Renal cortical epithelial cell (primary cell): ENCODE measurements at places on chromosomes 1 and 21.
A peak's percentile ranks its signal among the peaks of the same experiment; 100 is the strongest.

DNA sequence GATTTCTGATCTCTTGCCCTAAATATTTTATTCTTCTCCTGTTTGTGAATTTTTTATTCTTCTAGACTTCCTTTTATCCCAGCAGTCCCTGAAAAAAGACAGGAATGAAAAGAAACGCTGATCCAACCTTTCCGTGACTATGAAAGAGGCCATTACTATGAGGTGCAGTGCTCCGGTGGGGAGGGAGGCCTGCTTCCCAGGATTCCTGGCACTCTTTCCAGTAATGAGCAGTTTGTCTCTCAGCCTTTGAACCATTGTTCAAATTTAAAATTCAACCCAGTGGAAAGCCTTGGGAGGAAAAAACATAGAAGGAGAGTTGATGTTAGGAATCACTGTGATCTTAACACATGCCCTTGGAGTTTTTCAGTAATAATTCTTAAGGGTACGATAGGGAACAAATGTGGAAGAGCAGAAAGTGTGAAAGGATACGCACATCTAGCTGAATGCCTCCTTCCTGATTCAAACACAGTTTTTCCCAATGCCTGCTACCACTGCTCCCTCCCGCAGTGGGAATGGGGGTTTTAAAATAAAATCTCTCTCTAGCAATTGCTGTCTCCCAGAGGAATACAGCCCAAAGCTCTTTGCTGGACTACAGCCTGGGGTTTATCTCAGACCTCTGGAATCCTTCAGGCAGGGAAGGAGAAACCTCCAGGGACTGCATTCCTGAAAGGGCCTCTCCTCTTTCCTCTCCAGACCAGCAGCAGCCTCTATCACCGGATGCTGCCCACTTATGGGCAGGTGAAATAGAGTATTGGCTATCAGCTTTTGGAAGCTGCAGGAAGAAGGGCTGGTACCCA, 6.1 kb downstream of the IER5 start:
- no peak for DNase-seq

DNA sequence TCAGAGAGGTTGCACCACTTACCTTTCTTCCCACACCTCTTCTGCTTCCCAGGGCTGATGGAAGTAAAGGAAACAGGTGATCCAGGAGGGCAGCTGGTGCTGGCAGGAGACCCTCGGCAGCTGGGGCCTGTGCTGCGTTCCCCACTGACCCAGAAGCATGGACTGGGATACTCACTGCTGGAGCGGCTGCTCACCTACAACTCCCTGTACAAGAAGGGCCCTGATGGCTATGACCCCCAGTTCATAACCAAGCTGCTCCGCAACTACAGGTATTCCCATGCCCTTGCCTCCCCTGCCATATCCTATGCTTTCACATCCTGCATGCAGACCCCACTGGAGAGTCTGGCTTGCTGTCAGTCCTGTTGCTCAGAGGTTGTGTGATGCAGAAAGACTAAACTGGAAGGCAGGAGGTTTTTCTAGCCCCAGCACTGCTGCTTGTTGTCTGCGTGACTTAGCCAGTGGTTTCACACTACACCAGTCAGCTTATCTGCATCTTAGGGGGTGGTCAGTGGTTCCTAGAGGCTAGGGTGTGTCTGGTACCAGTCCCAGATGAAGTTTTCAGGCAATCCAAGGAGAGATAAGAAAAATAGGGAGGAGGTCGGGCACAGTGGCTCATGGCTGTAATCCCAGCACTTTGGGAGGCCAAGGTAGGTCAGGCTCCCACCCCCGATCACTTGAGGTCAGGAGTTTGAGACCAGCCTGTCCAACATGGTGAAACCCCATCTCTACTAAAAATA, 10.2 kb downstream of the RHOC start:
- DNase-seq = no peak

DNA sequence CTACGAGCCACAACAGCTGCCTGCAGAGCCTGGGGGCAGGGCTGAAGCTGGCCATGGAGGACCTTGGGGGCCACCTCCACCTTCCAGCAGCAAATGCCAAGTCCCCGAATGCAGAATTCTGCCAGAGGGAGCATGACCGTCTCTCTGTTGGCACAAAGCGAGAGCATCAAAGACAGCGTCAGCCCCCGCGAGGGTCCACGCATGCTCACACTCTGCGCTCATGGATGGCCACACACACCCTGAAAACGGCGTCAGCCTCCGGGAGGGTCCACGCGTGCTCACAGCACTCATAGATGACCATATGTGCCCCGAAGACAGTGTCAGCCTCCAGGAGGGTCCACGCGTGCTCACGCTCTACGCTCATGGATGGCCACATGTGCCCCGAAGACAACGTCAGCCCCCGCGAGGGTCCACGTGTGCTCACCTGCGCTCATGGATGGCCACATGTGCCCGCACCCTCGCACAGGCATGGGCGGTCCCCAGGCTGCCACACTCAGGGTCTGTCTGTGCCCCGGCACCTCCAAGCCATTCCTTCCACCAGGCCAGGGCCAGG, 46.5 kb downstream of the MORN1 start:
- DNase-seq = no peak

- no peak for DNase-seq
These were observed 19.9 kb upstream of the DISC1 start for GRCh38 chr1:231606712-231607111.

GRCh38 chr1:240985081-240985480, 371.9 kb downstream of the RGS7 start:
- DNase-seq = no peak

DNA sequence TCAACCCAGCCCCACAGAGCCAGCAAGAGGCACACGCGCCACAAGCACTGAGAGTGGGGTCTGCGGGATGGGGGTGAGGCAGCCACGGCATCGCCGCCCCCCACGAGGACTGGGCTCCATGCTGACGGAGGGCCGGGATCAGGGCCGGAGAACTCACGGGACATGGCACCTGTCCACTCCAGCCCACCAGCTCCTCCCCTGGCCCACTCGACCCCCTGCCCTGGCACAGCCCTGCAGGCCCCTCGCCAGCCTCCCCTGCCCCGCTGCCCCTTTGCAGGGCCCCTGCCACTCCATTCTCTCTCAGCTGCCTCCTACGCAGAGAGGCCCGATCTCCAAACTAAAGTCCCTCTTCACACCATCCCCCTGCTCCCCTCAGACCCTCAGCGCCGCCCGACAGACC, 134.0 kb downstream of the NPHP4 start:
- DNase-seq = no peak

- DNase-seq = no peak
These were observed 50.1 kb downstream of the GDAP2 start for GRCh38 chr1:117879284-117879683.

GRCh38 chr21:34762786-34763185, 94.0 kb downstream of the CLIC6 start:
- peak; percentile 79 for DNase-seq

DNA sequence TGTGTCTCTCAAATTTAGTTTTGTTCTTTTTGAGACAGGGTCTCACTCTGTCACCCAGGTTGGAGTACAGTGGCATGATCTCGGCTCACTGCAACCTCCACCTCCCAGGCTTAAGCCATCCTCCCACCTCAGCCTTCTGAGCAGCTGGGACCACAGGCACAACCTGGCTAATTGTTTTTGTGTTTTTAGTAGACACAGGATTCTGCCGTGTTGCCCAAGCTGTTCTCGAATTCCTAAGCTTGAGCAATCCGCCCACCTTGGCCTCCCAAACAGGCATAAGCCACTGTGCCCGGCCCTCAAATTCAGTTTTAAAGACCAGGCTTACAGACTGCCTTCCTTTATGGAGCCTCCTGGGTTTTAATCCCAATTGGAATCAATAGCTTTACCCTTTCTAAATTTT, 83.7 kb upstream of the SELENON start:
- no peak for DNase-seq

- no peak for DNase-seq
These were observed 538.8 kb downstream of the LRRIQ3 start for GRCh38 chr1:73659136-73659535.

DNA sequence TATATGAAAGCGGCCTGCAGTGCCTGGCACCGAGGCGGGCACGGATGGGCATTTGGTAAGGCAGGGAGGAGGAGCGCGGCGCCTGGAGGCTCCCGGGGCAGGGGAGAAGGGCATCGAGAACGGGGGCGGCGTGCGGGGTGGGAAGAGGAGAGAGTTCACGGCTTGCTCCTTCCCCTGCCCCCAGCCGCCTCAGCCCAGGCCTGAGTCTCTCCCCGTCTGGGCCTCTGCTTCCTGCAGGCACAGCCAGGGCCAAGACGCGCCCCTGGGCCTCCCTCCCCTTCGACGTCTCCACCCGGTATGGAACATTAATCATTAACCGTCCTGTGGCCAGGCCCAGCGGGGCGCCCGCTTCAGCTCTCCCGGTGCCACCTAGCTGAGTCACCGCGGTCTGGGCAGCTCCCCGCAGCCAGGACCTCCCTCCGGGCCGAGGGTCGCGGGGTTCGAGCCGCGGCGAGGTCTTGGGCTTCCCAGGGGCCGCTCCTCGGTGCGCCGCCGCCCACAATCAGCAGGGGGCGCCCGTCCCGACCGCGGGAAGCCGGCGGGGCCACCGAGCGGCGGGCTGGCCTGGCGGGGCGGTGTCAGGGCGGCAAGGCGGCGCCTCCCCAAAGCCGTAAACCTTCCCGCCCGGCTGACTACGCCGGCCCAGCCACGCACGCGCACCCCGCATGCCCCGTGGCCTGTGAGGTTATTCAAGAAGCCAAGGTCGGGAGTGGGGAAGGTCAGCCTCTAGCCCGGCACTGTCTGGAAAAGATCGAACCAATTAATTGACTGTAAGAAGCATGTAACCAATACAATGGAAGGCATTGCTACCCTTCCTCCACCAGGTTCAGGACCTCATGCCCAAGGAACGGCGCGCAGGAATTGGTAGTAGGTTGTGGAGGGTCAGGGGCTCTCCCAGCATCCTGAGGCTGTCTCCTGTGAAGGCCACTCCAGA, 23.4 kb upstream of the RD3 start:
- DNase-seq = peak; percentile 93

GRCh38 chr1:226401355-226402303, 6.3 kb downstream of the PARP1 start:
- DNase-seq = no peak

- DNase-seq = no peak
These were observed 6.7 kb upstream of the EPHA8 start for GRCh38 chr1:22556391-22557104.

GRCh38 chr21:14522736-14523135, 23.4 kb downstream of the SAMSN1 start:
- no peak for DNase-seq

DNA sequence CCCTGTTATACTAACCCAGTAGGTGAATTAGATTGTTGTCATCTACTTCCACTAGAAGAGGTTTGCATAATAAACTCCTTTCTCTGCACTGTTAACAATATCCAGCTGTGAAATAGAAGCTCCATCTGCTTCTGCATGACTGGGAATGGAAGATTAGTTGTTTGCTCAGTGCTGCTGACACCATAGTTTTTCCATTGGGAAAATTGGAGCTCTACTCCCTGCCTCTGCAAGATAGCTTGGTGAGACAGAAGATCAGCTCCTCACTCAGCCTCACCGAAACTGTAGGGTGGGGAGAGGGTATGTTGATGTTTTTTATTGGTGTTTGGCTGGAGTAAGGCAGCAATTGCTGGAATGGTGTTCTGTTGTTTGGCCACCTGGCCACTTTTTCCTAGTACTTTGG, 331.6 kb upstream of the ADAMTS5 start:
- no peak for DNase-seq

GRCh38 chr1:203666609-203667008, 40.0 kb downstream of the ATP2B4 start:
- peak; percentile 61 for DNase-seq
